ENCODE measurements at places on chromosomes 2 and 18.
A peak's percentile ranks its signal among the peaks of the same experiment; 100 is the strongest.

DNA sequence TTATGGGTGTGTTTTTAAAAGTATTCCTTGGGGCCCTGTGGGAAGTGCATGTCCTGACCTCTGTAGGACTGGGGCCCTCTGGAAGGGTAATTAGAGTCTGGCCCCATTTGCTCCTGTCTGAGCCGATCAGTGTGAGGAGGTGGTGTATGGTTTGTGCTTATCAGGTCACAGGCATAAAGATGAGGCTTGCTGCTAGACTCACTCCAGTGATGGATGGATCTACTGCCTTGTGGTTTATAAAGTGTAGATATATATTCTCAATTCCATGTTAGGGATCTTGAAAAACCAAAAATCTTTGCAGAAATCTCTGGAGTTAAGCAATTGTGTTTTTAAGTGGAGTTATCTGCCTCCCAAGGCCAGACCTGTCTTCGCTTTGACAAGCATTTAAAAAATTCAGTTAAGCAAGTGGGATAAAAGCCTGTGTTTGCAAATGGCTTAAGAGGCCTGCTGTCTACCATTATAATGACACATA is 182.4 kb downstream of the PTPRM start:
- DNase-seq: no peak

DNA sequence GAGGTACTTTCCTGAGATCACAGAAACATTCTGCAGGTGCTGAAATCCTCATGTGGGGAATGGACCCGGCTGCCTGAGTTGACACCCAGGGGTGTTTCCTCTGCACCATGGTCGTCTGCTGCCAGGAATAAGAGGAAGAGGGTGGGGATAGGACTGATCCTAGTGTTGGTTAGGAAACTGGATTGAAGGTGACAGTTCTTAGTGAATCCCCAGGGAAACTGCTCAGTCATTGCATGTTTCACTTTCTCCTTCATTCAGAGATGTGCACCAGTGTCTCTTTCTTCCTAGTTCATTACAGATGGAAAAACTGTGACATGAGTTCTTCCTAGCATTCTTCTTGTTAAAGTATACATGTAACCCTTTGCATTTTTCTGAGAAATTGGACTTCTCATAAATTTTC is 294.3 kb downstream of the PTGR3 start:
- DNase-seq: no peak

DNA sequence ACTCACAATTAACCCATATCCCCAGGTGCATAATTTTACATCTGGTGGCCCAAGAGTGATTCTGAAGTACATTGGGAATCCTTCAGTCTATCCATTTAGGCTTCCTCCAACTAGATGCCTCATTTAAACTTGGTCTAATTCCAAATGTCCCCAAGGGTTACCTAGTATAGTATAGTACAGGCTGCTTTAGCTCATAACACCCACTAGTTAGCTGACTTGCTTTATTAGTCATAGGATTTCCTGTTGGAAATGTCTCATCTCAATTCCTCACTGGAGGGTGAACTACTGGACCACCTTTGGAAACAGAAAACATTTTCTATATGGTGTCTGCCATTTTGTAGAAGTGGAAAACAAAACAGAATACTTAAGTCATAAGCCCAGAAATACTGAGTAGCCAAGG is 202.5 kb upstream of the SESTD1 start:
- DNase-seq: no peak

GRCh38 chr2:151437630-151438029 is 27.9 kb downstream of the RIF1 start:
- DNase-seq: peak; percentile 19

GRCh38 chr18:45482286-45482685 is 133.0 kb upstream of the SLC14A2 start:
- DNase-seq: no peak

DNA sequence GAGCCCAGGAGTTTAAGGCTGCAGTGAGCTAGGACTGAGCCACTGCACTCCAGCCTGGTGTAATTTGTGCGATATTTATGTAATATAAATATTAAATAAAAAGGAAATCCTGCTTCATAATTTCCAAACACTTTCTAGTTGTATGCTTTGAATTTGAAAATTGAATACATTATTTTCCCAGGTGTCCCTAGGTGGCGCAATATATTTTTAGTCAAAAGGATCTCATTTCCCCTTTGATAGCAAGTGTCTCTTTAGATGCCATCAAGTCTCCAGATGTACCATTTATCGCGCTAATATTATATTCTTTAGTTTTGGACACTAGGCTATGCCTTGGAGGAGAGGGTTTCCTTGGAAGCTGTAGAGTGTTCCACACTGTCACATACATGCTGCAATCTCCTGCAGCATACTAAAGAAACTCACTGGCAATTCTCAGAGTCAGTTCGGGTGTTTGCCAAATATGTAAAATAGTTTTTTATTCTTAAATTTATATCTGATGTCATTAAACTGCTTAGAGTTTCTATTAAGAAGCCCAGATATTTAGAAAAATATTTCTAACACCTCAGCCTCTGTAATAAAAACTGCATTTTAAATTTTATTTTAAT is 5.6 kb upstream of the WDR7 start:
- no peak for DNase-seq

- DNase-seq: no peak
These were observed 427.0 kb upstream of the KCNH7 start for GRCh38 chr2:163265562-163265961.

DNA sequence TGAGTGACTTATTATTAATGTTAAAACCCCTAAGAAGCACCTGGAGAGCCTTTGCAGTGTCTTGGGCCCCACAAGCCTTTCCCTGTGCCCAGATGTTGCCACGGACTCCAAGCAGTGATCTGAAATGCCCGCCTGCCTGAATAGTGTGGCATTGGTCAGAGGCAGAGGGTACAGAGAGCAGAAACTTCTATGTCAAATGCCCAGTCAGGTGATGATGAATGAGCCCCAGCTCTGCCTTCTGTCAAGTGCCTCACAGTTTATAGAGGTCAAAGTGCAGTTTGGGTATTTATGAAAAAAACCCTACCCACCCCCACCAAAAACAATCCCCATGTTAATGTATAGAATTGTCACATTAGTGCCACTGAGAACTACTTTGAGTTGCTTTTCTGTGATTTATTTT is 170.0 kb upstream of the SIX3 start:
- no peak for DNase-seq

DNA sequence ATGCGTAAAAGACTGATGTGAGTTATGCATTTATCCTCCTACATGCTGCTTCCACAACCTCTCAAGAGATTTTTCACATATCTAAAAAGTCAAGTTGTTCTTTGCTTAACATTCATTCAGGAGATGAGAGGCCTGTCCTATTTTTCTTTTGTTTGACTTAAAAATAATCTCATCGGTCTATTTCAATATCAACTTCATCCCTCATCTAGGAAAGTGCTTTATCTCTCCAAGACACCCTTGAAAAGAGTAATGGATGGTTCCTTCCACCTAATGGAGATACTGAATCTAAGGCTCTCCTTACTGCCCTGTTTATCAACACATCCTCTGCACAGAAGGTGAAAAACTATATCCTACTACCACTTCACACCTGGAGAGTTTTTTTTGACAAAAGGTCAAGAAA is 2.4 kb downstream of the NFE2L2 start:
- DNase-seq: no peak

GRCh38 chr2:39546937-39547336 is 109.9 kb upstream of the MAP4K3 start:
- DNase-seq: no peak
